Stimulated activated CD8-positive, alpha-beta memory T cell treated with anti-CD3 and anti-CD28 coated beads, Interleukin-4, amount 100 ng/mL, for 24 hours (primary cell): ENCODE measurements at places on chromosomes 1 and 21.

GRCh38 chr1:86324130-86324822, 71.8 kb downstream of the ODF2L start:
- DNase-seq: no peak

GRCh38 chr1:65119951-65120350, 28.1 kb upstream of the AK4 start:
- no peak for DNase-seq

DNA sequence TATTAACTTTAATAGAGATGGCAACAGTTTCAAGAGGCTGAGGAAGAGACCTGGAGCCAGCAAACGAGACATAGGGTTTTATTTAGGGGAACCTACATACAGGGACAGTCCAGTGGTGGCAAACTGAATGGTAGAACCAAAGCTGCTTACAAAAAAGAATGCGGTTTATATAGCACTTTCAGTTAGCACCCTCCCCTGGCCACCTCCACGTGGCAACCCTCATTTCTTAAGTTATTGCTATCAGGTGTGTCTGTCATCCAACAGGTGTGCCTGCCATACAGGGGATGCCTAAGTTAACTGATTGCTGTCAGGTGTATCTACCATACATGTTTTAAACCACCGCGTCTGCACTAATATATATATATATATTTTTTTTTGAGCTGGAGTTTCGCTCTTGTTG, 129.2 kb upstream of the DUSP10 start:
- no peak for DNase-seq

DNA sequence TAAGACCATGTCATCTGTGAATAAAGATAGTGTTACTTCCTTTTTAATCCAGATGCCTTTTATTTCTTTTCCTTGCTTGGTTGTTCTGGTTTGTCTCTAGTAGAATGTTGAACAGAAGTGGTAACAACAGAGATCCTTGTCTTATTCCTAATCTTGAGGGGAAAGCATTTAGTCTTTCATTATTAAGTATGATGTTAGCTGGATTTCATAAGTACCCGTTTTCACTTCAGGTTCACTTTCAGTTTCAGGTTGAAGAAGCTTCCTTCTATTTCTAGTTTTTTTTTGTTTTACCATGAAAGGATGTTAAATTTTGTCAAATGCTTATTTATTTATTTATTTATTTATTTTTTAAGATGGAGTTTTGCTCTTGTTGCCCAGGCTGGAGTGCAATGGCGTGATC, 22.3 kb upstream of the AGPAT3 start:
- DNase-seq: no peak

GRCh38 chr1:166974647-166975345, 544 bp downstream of the ILDR2 start:
- peak; percentile 15 for DNase-seq

DNA sequence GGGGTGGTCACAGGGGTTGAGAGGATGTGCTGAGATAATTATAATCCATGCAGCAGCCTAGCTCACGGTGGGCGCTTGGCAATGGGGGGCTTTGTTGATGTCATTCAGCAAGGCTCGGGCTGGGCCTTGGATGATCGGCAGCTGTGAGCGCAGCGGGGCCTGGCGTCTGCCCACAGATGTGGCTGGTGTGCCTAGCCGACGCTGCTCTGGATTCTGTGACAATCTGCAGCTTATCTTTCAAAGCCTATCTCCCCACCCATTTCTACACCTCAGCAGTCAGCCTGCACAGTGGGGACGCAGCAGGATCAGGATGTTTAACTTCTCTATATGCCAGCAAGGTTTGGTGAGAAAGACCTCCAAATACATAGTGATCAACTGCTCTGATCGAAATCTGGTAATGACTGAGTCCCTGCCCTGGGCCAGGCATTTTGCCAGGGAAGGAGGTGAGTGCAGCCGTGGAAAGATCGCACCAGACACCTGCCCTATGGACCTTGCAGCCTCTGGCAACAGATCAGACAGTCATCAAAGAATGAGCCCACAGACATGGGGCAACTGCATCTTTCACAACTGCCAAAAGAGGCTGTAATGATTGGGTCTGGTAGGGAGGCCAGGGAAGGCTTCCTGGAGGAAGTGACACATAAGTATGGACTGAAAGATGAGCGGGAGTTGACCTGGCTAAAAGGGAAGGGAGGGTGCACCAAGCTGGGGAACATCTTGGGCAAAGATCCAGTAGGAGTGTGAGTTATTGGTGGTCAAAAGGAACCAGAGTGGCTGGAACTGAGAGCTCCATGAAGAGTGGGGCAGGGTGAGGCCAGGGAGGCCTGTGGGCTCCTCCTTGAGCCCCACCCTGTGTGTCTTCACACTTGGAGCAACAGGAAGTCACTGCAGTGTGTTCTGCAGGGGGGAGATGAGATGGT, 35.3 kb downstream of the EPHB2 start:
- no peak for DNase-seq

DNA sequence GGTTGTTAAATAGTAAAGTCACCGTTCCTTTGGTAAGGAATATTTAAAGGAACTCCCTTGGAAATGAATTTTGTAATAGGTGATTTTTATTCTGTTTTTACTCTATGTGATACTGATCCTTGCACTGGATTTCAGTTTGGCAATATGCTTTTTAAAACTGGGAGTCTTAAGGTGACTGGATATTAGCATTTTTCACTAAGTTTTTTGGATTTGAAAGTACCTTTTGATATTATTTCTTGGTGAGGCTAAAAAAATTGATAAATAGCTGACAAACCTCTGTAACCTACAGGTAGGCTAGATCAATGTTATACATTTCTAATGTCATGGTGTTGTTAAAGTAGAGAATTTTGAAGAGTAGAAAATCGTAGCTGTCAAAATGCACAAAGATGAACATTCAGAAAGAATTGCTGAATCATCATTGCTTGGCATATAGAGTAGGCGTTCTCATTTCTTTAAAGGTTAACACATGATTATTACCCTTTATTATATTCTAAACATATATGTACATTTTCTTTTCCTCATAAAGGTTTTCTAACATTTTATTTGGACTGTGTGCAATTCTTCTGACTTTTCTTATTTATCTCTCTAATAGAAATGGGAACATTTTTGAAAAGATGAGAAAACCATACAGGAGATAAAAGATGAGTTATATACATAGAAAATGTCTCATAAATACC, 1.5 kb upstream of the DNAJB4 start:
- no peak for DNase-seq

DNA sequence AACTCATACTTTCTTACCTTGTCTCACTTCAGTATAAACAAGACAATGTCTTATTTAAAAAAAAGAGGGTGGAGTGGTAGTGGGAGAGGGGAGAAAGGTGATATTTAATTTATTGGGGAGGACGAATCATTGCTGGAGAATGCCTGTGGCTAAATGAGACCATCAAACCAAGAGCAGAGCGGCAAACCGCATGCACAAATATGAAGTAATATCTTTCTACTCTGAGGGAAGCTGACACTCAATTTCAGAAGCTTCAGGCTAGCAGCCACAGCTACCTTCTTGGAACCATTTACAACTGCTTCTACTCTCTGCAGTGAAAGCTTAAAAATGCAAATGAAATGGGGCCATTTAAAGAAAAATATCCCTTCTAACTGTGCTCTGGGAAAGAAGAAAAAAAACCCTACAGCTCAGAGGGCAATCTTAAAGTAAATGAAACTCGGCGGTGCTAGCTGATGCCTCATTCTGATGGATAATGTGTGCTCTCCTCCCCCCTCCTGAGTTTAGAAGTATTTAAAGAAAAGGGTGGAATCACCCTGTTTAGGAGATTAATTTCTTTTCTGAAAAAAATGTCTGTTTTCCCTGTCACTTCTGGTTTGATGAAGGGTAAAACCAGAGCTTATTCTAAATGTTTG, 178.2 kb upstream of the CAMK1G start:
- no peak for DNase-seq
